ENCODE measurements at places on chromosomes 7 and 10.

DNA sequence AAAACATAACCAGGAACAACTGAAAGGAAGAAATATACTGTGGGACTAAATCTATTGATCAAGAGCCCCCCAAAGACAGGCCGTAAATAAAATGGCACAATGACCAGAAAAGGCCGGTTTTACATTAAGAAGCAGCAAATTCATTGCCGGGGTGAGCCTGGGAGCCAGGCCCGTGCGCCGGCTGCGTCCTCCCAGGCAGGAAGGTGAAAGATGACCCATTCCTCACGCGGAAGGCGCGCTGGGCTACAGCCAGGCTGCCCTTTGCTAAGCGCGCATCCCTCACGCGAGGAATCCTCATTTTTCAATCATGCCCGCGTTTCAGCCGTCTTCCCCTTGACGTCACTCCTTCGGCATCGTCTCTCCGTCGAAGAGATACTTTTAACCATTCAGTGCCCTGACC is 47.6 kb upstream of the MGMT start:
- no peak for DNase-seq

DNA sequence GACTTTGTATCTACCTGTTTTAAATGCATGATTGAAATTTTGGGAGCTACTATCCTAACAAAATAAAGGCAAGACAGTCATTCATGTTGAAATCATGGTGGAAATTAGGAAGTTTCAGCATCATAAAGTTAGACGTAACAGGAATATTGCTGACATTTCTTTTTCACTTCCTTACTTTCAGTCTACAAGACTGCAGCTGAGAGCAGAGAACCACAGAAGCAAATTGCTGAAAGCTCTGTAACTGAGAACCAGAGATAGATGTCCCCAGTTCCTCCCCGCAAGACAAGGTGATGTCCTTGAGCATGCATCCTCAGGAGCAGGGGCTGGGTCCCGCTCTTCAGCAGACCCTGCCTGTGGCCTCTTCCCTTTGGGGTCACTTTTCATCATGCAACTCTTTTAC is 466.3 kb upstream of the POM121L12 start:
- no peak for DNase-seq

DNA sequence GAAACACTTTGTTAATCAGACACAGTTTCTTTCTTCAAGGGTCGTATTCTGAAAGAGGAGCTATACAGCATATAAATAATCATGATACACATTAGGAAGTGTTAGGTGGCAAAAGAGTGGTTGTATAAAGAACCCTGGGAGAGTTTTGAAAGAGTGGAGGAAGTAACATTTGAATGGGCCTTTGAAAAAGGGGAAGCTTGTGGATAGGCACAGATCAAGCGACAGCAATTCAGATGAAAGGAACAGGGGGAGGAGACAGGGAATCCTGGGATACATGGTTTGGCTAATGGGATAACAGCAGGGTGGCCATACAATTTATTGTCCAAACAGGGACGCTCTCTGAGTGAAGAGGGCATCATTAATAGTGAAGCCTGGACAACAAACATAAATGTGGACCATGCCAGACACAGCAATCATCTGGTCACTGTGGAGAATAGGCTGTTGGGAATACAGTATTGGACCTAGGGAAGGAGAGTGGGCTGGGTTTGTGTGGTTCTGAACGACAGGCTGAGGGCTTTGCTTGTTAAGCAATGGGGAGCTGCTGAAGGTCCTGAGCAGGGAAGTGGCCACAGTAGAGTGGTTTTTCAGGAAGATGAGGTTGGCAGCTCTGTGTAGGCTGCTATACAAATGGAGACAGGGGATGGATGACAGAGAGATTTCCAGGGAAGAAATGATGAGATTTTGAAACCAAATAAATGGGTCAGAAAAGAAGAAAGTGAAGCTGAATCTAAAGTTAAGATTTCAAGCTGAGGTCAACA is 75.9 kb downstream of the ICA1 start:
- no peak for DNase-seq

DNA sequence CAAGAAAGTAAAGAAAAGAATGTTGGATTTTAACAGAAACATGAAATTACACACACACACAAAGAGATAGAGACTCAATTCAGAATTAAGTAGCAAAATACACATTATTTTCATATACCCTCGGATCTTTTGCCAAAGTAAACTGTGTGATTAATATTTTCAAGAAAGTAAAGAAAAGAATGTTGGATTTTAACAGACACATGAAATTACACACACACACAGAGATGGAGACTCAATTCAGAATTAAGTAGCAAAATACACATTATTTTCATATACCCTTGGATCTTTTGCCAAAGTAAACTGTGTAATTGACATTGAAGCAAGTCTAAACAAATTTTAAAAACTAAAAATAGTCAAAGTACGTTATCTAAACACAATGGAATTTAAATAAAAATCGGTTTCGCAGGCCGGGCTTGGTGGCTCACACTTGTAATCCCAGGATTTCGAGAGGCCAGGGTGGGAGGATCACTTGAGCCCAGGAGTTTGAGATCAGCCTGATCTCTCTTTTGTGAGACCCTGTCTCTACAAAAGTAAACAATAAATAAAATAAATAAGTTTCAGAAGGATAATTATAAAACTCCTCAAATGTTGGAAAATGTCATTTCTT is 337.3 kb upstream of the MAGI2 start:
- DNase-seq, result no peak

- DNase-seq, result no peak
Measured at GRCh38 chr7:71484380-71484779, 352.4 kb downstream of the GALNT17 start.

Data from KG1 (cell line).